ENCODE measurements at places on chromosomes 2 and 18.

GRCh38 chr2:107036293-107036692, 150.3 kb upstream of the ST6GAL2 start:
- no peak for DNase-seq

DNA sequence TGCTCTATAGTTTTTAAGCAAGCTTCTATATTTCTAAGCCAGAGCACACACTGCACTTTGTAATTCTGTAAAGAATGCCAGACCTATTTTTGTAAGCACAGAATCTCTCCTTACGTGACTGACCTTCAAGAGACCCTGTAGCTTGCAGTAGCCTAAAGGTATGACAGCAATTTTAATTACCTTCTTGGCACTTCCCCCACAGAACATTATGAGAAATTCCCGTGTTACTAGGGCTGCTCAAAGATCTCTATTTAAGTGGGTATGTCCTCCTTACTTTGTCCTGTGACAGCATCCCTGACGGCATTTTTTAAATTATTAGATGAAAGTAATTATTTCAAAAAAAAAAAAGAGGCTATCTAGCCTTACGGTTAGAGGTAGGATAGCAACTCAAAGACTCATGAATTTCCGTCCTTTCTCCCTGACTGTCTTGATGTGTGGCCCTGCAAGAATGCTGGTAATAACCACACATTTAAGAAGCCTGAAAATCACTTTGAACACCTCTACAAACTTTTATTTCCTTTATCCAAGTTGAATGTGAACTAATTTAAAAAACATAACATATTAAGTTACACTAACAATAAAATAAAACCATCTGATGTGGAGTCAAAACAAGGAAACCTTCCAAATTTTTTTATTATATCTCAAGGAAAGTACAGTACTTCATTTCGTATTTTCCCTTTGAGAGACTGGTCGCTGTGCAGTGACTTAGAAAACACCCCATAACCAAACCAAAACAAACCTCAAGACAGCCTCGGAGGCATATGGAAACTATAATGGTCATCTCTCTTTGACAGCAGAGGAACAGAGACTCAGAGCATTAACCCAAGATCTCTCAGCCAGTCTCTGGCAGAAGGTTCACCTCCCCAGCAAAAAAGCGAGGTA, 54.9 kb downstream of the THUMPD2 start:
- DNase-seq, result no peak

- no peak for DNase-seq
Observed at GRCh38 chr2:20212871-20213503, 11.9 kb downstream of the SDC1 start.

DNA sequence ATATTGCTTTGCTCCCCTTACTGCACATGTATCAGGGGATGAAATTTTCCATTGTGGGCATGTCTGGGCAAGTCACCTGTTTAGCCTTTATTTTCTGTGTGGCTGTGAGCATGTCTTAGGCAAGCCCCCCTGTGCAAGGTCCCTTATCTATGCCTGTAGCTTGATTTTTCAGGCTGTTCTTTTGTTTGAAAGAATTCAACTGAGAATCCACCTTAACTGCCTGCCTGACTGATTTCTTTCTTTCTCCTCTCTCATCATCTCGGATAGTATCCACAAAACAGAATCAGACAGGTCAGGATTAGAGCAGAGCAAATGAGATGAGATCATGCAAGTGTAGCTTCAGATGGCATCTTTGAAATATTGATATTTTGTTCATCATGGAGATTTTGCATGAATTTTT, 1147.5 kb upstream of the ACVR2A start:
- no peak for DNase-seq

DNA sequence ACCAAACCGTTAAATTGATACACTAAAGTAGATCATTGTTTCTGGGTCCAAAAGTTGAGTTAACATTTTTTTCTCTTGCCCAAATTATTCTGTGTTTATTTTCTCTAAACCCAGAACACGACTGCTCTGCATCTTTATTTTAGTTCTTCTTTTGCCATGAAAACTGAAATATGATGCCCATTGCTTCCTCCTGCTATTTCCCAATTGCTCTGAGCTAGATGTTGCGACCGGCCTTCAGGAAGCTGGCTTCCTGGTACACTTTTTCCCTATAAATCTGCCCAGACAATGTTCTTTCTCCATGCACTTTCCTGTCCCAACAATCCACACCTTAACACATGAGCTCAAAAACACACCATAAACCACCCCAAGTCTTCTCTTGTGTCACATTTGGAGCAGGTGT, 501.4 kb downstream of the FBXO15 start:
- DNase-seq, result no peak

DNA sequence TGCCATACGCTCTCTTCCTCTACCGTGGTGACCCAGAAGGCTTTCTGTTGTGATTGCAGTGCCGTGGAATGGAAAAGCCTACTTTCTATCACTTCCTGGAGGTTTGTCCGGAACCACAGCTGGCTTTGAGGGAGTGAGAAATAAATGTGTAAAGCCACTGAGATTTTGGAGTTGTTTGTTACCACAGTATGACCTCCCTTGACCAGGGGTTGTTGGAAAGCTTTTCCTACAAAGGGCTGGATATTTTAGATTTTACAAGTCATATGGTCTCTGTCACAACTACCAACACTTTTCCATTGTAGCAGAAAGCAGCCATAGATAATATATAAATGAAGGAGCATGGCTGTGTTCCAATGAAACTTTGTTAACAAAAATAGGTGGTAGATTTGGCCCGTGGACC, 70.3 kb downstream of the VAPA start:
- no peak for DNase-seq

GRCh38 chr2:181130686-181131085, 150.3 kb downstream of the UBE2E3 start:
- no peak for DNase-seq

GRCh38 chr2:151916632-151917031, 88.4 kb upstream of the ARL5A start:
- DNase-seq, result no peak

- DNase-seq, result no peak
Observed at GRCh38 chr2:49619804-49620203, 465.5 kb upstream of the FSHR start.

DNA sequence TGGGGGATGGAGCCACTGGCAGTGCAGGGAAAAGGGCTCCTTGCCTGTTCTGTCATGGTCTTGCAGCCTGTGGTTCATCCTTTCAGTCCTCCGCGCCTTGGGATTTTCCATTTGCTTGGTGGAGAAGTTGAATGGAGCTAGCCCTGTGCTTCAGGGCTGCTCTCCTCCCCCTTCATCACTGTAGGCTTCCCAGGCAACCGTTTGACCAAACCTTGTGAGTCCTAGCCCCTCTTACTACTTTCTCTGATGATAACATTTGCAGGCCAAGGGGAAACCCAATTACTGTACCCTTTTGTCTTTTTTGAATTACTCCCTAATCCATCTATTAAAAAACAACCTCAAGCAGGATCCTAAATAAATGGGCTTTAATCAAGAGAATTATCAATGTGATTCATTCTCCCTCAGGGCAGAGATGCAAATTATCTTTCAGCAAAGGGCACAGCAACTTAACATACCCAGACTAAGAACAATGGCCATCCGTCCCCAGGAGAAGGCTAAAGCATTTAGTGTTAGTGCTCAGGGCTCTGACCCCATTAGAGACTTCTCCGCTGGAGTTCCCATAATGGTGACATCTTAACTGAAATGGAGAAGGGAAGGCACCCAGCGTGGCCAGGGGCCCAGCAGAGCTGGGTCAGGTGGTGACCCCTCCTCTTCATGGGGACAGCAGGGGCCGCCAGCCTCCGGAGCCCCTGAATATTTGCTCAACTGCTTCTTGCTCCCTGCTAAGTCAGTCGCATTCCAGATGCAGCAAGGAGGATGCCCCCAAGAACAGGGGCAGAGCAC, 40.7 kb downstream of the RHOB start:
- DNase-seq, result peak; percentile 54

- DNase-seq, result no peak
Observed at GRCh38 chr2:235217846-235218245, 266.0 kb downstream of the SH3BP4 start.

- DNase-seq, result no peak
Observed at GRCh38 chr2:52703004-52703403, 1064.6 kb upstream of the CHAC2 start.

DNA sequence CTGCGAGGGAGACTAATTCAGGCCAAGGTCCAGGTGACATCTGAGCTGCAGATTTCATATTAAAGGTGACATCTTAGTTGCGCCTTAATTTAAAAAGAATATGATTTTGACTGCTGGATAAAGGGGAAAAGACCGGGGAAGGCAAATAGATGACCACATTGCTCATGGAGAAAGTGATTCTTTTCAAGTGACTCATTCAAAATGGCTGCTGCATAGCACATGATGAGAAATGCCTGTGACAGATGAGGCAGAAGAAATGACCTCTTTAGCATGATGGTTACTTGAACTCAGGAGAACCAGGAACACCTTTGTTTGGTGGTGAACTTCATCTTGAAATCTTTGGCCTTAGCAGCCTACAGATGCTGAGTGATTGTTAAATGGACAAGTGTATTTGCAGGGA, 385.8 kb upstream of the TRIB2 start:
- DNase-seq, result no peak

DNA sequence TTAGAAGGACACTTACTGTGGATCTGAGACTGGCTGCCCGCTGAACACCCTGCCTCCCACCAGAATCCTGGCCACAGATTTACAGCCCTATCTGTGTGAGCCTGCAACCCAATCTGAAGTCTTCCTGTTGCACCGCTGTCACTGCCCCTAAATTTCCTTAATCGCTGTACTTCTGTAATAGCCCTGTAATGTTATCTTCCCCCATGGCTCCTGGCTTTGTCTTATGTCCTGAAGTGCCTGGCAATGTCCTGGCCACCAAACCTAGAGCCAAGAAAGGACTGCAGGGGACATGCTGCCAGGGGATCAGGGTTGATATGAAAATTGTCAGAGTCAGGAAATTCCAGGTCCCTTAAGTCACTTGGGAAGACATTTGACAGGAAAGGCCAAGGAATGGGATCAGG, 52.7 kb downstream of the FHOD3 start:
- no peak for DNase-seq

DNA sequence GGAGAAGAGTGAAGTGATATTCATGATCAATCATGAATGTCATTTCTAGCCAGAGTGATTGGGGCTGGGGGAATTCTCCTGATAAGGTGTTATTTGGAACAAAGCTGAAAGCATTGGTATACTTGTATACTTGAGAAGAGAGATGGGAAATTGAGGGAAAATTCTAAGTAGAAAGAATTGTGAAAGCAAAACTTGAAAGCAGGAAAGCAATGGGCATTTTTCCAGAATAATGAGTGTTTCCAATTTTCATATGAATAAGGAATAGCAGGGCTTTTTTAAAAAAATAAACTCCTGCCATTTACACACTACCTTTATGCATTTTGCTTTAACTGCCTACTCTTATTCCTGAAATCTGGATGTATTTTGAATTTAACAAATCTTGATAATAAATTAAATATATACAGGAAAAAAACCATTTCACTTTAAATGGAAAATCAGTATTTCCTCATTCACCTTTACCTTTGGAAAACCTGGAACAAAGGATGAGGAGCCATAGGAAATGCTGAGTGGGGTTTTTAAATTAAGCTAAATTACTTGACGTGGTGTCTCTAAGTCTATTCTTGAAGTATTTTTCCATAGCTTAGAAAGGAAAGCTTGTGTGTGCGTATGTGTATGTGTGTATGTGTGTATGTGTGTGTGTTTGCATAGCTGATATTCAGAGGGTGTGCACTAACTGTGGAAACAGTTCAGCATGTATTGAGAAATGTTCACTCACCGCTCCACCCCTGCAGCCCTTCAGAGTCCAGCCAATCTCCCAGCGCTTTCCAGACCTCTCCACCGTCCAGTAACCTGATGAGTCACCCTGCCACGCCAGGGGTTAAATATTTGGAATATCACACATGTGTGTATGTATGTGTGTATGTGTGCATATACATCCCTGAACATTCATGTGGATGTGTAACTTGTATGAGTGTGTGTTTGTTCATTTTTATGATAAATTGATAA, 427.3 kb downstream of the THSD7B start:
- DNase-seq, result no peak

DNA sequence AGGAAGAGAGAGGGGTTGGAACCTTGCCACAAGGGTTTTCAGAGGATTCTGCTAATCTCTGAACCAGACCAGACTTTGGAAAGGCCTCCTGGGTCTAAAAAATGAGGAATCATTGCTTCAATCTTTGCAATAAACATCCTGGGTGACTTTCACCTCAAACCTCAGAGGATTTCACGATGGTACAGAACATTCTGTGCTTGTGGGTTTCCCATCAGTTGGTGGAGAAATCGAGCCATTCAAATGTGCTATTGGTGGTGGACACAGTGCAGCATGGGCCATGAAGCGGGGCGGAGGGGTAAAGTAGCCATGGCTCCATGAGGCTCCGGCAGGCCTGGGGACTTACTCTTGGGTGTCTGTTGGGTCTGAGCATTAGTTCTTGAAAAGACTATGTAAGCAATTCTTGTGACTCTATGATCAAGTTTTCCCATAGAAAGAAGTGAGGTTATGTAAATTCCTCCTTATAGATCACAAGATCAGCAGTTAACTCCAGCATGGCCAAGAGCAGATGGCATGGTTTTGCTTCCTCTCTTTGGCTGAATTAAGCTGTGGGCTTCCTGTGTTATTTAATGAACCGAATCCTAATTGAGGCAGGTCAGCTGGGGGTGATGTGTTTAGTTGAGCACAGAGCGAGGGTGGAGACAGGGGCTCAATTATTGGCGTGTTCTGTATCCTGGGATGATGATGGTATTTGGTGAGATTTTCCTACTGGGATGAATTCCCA, 1.9 kb upstream of the IL1R2 start:
- DNase-seq, result no peak

GRCh38 chr2:44736270-44736942, 205.1 kb upstream of the SIX3 start:
- DNase-seq, result no peak

- no peak for DNase-seq
Observed at GRCh38 chr18:78144669-78145068, 834.9 kb upstream of the SALL3 start.

DNA sequence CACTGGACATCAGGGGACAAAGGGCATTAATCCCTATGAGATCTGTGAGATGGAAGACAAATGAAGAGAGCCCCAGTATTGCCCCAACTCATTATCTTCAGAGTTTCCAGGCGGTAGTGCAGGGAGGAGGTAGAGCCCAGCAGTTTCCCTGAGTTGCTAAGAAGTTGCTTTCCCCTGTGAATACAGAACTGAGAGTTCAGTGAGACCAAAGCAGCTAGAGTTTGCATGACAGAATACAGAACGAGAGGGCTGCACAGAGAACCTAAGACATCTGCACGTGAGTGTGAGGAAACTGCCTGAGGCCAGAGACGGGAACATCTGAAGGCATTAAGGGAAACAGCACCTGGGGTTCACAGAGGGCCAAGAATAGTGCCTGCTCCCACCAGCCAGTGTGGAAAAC, 18.1 kb upstream of the PGAP1 start:
- no peak for DNase-seq

- no peak for DNase-seq
Observed at GRCh38 chr18:35087726-35088125, 46.5 kb downstream of the MAPRE2 start.

DNA sequence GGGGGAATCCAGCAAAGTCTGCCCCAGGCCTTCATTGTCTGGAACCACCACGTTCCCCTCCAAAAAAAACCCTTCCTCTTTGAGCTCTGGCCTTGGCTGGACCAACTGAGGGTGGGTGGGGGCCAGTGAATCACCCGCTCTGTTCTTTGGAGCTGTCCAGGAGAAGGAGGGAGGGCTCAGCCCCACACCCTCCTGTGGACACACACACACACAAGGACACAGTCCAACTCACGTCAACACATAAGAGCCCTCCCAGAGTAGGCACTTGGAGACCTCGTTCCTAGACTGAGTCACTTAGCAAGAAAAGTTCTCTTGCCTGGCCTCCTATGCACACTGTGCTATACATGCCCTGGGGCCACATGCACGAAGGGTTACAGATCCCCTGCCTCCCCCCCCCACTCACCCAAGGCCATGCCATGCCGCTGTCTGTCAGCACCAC, 1.2 kb upstream of the TNS1 start:
- peak; percentile 94 for DNase-seq
